Panc1 (cell line): ENCODE measurements at places on chromosomes 12 and 14.

DNA sequence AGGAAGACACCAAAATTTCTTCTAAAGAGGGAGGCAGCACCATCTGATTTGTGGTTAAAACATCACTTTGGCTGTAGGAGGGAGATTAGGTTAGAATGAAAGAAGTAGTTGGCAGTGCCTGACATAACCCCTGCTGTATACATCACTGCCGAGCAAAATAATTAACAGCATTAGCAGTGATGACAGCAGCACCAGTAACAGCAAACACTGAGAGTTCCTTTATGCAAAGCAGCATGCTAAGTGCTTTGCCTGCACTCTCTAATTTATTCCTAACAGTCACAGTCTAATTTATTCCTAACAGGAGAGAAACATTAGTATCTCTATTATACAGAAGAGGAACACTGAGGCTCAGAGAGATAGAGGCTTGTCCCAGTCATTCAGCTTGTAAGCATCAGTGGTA is 1469.7 kb downstream of the AACS start:
- DNase-seq = no peak

GRCh38 chr14:53539489-53540126 is 386.5 kb upstream of the DDHD1 start:
- DNase-seq = peak; percentile 53

GRCh38 chr12:71536939-71537622 is 97.5 kb downstream of the LGR5 start:
- DNase-seq = no peak

GRCh38 chr12:1630827-1631591 is 2.0 kb downstream of the WNT5B start:
- no peak for DNase-seq

DNA sequence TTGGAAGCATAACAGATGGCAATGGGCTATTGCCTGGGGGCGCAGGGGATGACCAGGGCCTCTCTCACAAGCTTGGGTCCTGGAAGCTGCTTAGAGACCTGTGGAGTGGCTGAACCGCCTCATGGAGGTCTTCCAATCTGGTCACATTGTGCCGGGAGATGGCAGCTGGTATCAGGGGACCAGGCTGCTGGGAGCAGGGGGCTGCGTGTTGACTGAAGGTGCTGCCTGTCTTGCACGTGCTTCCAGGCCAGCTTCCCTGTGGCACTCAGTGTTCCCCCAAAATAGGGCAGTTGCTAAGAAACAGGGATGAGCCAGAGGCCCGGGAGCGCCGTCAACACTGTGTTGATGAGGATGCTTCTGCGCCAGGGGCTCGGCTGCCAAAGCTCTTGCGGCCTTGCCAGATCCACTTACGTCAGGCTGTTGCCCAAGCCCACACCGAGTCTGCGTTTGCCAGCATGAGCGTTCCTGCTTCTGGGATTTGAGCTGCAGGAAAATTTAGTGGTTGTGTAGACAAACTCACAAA is 39.8 kb downstream of the ELK3 start:
- no peak for DNase-seq

DNA sequence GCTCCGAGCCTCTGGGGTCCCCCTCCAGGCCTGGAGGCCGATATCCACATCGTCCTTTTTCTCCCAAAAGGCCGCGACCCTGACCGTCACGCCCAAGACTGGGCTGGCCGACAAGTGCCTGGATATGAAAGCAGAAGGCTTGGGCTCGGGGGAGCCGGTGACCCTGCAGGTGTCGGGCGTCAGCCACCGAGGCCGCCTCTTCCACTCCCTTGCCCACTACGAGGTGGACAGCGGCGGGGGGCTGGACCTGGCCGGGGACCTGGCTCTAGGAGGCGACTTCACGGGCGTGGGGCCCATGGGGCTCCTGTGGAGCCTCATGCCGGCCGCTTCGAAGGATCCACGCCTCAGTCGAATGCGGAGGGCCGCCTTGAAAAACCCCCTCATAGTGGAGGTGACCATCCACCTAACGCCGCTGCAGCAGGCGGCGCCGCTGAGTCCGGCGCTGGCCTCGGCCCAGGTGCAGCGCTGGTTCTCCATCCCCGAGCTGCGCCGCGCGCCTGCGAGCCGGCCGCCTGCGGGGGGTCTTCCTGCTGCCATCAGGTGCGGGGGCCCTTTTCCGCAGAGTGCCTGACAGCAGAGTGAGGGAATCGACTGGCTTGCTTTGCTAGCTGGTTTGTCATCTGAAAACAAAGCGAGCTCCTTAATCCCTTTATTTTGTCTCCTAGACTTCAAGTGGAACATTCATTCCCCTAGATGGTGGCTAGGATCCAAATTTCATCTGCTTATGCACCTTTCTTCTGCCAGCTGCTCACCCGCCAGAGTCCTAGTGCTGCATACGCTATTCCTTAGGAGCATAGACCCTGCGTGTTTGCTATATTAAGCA is 10.6 kb upstream of the DNAL1 start:
- no peak for DNase-seq

- DNase-seq = no peak
These were observed 28.2 kb upstream of the MMP17 start for GRCh38 chr12:131799828-131800593.

GRCh38 chr14:103316721-103317121 is 17.3 kb upstream of the EIF5 start:
- DNase-seq = no peak

DNA sequence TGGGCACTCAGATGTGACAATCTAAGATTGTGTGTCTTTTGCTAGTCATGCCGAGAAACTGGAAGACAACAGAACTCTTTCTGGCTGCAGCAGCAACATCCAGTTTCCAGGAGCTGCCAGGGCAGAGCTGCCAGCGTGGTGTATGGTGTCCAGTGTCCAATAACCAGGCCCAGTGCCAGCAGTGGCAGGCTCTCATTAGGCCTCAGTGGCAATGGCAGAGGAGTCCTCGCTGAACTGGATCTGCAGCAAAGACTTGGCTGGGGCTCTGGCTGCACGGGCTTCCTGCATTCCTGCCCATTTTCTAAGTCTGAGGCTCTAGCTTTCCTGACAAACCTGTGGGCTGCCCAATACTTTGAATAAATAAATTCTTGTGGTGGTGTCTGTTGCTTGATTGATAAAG is 26.2 kb upstream of the PPM1A start:
- no peak for DNase-seq

DNA sequence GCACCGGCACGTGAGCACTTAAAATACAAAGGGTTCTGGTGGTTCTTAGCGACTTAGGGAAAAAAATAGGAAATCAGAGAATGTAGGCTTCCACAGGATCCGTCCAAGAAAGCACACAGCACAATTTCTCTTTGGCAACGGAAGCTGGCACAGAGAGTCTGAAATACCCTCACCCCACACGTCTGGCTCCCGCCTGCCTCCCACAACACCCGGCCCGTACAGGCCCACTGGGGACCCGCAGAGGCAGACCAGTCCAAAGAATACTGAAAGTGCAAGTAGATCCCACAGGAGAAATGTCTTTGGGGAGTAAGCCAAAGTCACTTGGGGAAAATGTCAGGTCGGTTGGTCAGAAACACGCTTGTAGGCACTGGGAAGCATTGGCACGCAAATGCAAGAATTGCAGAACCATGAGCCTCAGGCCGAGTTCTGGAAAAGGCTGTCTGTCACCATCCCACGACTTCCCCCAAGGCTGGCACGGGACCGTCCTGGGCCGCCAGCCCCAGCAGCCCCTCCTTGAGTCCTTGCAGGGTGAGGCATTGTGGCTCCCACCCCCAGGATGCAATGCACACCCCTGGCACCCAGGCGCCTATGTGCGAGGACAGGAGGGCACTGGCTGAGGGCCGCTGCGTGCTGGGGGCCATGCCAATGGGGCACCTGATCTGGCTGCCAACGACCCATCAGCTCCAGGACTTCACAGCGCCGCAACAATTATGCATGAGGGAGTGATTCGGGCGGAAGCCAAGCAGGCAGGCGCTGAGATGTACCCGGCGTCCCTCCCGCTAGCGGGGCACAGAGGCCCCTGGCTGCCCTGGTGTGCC is 29.7 kb downstream of the CHGA start:
- no peak for DNase-seq

DNA sequence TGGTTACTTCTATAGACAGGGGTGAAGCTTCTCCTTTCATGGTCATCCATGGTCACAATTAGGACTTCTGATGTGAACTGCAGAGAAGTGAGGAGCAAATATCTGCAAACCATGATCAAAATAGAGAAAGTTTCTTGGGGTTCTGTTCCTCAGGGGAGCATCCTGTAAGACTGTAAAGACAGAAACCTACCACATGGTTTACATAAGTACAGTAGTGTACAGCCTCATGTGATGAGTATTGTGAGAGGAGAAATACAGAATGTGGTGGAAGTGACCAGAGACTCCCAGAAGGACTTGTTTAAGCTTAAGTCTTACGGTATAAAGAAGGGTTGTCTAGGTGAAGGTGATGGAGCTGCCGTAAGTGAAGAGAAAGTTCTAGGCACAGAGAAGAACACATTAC is 484.7 kb downstream of the LRIG3 start:
- DNase-seq = no peak

DNA sequence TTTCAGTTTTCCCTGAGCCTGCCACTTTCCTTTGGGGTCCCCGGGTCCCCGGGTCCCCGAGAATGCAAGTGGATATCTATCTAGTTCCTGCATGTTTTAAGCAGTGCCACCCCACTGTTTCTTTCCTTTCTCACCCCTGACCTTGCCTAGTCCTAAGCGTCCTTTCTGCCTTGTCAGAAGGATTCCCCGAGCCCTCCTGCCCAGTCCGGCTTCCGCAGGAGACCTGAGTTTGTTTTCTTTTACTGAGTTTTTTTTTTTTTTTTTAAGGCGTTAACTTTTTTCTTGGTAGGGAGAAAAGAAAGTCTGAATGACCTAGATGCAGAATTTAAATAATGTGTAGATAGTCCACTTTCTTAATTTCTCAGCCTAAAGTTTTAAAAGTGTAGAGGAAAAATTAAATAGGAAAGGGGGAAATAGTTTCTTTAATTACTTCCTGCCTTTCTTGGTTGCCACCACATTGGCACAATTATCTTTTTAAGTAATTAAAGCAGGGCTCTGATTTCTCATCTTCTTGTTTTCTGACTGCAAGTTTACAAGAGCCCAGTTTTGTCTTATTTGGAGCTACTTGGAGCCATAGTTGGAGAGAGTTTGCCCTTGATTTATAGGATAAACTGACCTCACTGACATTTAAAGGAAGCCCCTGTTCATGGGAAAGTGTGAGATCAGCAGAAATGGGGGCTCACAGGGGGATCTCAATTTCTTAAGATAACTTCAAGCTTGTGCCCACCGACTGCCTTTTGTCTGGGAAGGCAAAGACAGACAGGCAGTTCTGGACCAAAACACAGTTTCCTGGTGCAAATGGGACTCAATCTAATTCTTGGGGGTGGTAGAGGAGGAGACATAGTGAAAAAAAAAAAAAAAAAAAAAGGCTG is 2.9 kb downstream of the PAX9 start:
- DNase-seq = no peak

- DNase-seq = no peak
These were observed 165.0 kb downstream of the GRIN2B start for GRCh38 chr12:13816394-13816793.

GRCh38 chr12:89476904-89477595 is 47.5 kb downstream of the GALNT4 start:
- no peak for DNase-seq

GRCh38 chr12:94839347-94839746 is 164.2 kb downstream of the NDUFA12 start:
- DNase-seq = no peak

- DNase-seq = no peak
These were observed 61.9 kb upstream of the BEGAIN start for GRCh38 chr14:100649173-100649519.

GRCh38 chr14:105207996-105208737 is 27.1 kb upstream of the NUDT14 start:
- no peak for DNase-seq

DNA sequence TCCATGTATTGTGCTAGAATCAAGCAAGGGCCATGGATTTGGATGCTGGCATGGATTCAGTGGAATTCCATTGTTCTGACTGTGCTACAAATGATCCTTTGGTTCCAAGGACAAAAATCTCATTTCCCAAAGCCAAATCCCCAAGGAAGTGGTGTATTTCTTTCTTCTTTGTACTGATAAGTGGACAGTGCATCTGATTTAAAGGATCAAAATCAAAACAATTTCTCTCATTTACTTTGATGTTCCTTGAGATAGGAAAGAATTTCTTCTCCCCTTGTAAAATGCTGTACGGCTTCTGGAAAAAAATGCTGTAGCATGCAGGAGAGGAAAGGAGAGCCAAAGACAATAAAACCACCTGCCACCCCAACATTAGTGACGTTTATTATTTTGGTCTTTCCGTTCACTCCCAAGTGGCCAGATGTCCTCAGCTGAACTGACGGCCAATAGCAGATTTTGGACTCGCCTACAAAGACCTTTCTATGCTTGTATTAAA is 185.7 kb downstream of the PRKD1 start:
- DNase-seq = no peak

DNA sequence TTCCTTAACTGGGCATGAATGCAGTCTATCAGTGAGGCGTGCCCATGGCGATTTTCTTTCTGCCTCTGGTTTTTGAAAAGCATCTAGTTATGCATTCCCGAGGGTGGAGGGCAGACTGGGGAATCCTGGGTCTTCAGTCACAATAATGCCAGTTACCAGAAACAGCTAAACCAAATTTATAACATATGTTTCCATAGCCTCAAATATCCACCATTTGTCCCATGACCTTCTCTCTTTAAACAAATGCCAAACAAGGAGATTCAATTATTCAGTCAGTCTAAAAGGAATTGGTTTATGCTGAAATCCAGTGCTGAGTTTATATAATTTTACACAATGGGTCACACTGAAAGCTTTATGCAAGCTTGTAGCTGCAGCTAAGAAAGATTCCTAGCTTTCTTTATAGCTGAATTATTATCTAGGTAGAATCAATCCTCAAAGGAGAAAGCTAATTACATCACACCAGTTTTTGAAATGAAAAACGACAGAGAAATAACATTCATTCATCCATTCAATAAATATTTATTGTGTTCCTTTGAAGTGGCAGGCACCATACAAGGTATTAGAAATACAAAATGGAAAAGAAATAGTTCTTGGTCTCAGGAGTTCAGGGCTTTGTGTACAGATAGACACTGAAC is 131.3 kb upstream of the RAP1B start:
- DNase-seq = no peak

DNA sequence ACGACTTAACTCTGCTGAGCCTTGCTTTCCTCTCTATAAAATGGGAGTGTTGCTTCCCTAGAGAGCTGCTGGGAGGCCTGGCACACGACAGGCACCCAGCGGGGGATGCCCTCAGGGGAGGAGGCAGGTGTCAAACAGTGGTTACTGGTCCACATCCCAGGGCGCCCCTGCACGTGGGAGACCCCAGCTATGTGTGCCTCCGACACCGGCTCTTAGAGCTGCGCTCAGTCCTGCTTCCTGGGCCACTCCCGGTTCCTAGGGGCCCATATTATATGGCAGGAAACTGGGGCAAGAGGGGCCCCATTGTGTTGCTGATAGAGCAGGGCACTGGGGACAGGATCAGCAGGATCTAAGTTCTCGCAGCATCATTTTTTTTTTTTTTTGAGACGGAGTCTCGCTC is 47.3 kb downstream of the CHGA start:
- DNase-seq = no peak

DNA sequence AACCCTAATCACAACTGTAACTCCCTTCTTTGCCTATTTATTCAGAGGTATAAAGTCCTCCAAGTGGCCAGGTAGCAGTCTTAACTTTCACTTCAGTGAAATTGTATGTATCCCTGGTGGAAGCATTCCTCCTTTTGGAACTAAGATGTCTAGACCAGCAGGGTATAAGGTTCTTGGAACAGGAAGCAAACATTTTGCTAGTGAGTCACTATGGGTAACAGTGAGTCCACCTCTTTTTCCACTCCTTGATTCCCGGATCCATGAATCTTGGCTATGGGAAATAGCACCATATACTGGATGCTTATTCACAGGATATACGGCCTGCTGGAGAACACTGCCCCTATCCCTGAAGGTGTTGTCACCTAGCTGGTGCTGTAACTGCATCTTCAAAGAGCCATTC is 80.2 kb downstream of the KCNA5 start:
- DNase-seq = no peak
